NCI-H526 (cell line): ENCODE measurements at places on chromosomes 2 and 18.
A peak's percentile ranks its signal among the peaks of the same experiment; 100 is the strongest.

- DNase-seq, result no peak
These were observed 37.2 kb upstream of the DNMT3A start for GRCh38 chr2:25378731-25379490.

GRCh38 chr2:83594241-83595120, 864.6 kb downstream of the SUCLG1 start:
- no peak for DNase-seq

GRCh38 chr18:63894106-63894772, 6.7 kb downstream of the SERPINB2 start:
- DNase-seq, result no peak

- DNase-seq, result no peak
These were observed 121.0 kb upstream of the TWIST2 start for GRCh38 chr2:238726670-238727584.

- DNase-seq, result no peak
These were observed 67.3 kb downstream of the CCBE1 start for GRCh38 chr18:59629894-59630293.

DNA sequence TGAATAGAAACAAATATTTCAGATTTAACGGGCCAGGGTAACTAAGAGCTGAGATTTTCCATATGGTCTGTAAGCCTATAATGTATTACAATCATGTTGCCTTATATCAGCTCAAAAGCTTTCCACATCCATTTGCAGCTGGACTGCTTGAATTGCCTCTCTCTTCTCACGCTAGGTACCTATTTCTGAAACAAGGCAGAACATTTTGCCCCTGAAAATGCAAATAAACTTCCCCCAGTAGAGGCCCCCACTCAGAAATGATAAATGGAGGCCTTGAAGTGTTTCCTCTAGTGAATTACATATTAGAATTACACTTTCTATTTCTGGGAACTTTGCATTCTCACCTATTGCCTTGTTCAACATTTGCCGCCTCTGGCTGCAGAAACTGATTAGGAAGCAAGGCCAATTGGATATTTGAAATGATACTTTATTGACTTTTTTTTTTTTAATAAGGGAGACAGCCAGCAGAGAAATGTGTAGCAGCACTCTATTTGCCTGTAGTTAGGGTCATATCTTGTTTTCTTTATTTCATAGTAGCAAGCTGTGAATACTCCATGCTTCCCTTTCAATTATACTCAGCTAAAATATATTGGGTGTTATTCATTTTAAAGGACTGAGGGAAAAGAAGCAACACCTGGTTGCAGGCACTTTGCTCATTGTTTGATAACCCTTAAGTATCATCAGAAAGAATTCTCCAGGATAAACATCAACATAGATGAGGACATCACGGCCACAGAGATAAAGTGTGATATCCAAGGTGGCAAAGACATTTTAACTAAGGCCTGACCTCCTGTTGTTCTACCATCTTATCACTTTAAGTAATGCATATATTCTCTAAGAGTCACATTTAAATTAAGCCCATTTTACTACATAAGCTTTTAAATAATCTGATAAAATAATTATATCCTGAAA, 505.5 kb downstream of the LRRTM4 start:
- no peak for DNase-seq

DNA sequence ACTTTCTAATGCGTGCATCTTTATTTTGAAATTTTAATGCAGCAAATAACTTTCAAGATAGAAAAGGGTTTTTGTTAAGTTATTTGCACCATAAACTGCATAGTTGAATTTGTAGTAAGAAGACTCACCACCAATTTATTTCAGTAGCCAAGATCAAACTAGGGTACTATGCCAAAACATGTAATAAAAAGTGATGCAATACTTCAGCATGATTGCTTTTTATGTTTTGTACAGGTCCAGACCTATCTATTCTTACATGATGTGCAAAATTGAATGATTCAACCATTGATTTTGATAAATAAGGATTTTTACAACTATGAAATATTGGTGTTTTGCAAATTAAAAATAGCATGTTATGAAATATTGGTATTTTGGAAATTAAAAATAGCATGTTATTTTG, 26.7 kb downstream of the AGPS start:
- no peak for DNase-seq

DNA sequence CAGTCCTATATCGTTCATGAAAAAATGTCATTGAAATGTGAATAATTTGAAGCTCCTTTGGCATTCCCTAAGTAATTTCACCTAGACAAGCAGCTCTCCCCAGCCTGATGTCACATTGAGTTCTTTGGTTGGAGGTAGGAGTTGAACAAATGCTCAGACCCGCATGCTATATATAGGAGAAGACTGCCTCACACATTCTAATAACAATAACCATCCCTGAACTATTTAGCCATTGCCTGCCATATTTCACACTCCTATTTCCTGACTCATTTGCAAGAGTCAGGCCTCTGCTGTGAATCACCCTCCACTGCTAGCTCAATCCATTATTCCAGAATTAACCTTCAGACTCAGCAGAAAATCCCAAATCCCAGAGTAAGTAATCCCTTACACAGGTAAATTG, 256.6 kb upstream of the ACVR2A start:
- no peak for DNase-seq

DNA sequence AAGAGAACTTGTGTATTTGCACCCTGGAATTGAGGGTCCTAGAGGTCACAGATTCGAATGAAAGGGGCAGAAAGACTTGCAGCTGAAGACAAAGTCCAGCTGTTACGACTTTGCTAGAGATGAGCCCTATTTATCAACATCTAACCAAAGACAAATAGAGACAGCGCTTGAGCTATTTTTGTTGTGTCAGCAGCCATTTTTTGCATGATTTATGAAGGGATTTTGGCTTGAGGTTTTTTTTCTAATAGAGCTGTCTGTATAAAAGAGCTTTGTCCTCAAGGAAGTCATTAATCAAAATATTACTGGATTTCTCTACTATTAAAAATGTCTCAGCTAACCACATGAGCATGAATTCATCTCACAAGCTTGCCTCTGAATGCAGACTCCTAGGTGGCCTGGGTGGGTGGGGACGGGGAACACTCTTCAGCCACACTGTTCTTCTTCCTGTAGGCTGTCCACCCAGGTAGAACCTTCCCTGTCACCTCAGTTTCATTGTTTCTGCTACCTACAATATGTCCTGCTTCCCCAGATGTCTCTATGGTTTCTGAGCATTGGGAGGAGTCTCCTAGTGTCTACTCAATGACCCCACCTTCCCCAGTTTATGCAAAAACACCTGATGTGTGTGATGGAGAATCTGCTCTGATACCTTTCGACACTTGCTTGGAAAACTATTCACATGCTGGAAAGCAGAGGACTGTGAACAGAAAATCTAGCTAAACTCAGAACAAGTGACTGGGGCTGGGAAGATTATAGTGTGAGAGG, 7.2 kb upstream of the CD226 start:
- DNase-seq, result no peak

DNA sequence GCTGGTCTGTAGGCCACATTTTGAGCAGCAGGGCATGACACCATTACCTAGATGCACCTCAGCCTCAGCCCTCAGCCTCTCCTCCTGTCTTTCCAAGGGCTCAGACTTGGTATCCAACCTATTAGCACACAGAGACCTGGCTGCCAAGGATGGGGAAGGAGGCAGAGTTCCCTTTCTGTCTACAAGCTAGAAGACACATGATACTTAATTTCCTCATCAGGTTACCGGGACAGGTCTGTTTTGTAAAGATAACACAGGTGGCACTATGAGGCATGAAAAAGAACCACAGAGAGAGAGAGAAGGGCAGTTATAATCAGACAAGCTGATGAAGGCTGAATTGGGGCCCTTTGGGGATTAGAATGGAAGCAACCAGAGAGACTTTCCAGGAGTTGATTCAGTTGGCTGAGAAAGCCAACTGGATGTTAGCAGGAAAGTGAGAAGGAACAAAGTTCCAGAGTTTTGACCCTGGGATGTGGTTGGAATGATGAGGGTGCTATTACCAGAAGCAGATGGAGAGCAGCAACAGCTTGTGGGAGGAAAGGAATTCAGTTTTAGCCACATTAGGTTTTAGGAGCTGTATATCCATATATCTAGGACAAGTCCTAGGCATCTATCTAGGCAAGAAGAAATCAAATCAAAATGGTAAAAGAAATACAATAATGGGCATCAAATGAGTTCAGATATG, 46.0 kb upstream of the RMND5A start:
- no peak for DNase-seq

GRCh38 chr2:127506510-127506909, 19.8 kb downstream of the IWS1 start:
- no peak for DNase-seq

- DNase-seq, result peak; percentile 4
These were observed 99.4 kb upstream of the IL1R2 start for GRCh38 chr2:101892377-101892776.

DNA sequence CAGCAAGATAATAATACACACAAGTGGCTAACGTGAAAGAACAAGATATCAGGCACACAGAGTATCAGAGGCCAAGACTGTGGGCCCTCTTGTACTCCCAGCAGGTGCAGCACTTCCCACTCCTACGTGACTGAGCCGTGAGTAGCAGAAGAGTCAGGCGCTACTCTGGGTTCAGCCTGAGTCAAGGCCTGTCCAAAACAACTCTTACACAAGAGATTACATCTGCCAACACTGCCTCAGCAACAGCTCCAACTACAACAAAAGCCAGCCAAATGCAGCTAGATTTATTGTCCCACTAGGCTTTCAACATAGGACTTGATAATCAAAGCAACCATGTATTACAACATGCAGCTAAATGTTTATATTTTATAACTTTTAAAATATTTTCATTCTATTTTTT, 56.2 kb downstream of the ITSN2 start:
- no peak for DNase-seq

GRCh38 chr2:101533561-101534148, 58.7 kb upstream of the RFX8 start:
- DNase-seq, result no peak

DNA sequence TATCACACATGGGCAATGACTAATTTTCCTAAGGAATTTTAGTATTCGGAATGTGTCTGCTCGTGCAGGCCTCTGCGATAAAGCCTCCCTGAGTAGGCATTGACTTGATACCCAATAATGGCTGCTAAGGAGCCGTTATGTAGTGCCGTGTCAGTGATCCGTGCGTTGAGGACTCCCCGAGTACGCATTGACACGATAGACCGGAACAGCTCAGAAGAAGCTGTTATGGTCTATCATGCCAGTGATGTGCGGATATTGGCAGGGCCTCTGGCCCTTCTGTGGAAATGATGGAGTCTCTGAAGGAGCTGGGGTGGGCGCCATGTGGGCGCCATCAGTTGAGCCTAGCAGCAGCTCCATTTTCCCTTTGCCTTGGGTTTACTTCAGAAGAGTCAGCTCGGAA, 29.1 kb downstream of the ZEB2 start:
- DNase-seq, result no peak

DNA sequence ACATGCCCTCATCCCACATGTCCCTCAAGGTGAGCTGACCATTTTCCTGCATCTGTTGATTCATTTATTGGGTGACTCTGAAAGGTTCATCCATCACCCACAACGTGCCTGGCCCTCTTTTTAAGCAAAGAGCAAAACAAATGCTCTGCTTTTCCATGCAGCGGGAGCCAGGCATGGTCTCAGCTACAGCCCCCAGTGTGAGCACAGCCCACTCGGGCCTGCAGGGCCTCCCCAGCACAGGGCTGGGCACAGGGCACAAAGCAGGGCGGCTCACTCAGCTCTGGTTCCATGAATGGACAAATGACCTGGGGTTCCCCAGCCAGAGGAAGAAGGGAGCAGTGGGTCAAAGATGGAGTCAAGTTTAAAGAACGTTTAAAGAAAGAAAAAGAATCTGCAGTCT, 24.1 kb upstream of the OTOS start:
- DNase-seq, result no peak

- DNase-seq, result no peak
These were observed 97.6 kb downstream of the NDUFA10 start for GRCh38 chr2:239927424-239927981.

DNA sequence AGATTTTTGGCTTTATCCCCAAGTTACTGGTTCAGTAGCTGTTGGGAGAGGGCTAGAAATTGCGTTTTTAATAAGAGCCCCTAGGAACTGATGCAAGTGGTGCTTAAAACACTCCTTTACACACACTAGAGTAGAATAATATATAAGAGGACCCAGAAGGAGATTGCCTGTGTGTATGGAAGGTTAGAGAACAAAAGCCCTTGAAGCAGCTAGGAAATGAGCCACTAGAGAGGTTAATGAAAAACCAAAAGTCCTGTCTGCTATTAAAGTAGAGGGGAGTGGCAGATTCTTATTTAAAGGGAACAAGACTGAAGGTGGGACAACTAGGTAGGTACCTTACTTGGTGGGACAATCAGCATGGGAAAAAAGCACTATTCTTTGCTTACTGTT, 14.4 kb upstream of the SLC39A10 start:
- DNase-seq, result no peak

DNA sequence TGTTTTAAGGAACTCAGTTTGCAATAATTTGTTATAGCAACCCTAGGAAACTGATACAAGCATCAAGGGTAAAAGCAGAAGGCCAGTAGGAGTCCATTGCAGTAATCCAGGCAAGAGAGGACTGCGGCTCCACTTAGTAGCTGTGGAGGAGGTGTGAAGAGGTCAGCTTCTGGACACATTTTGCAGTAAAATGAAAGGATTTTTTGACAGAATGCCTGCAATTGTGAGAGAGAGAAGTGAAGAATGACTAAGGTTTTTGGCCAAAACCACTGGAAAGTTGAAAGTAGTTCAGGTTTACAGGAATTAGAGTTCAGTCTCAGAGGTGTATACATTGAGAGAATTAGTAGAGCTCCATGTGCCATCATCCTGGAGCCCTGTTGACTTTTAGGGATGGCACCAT, 129.5 kb downstream of the RHBDD1 start:
- DNase-seq, result no peak

DNA sequence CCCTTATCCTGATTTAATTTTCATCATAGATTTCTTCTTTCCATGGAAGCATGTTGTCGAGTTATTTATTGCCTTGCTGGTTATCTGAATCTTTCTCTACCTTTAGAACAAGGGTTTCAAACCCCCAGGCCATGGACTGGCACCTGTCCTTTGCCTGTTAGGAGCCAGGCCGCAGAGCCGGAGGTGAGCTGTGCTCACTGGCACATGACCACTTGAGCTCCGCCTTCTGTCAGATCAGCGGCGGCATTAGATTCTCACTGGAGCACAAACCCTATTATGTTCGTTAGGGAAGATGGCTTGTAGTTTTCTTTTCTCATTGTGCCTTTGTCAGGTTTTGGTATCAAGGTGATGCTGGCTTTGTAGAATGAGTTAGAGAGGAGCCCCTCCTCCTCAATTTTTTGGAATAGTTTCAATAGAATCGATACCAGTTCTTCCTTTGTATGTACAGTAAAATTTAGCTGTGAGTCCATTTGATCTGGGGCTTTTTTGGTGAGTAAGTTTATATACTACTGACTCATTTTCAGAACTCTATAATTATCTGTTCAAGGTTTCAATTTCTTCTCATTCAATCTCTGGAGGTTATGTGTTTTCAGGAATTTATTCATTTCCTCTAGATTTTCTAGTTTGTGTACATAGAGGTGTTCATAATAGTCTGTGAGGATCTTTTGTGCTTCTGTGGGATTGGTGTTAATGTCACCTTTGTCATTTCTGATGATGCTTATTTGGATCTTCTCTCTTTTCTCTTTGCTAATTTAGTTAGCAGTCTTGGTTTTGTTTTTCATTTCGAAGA, 668.0 kb upstream of the FAM98A start:
- no peak for DNase-seq

GRCh38 chr2:202758604-202759003, 113.0 kb downstream of the ICA1L start:
- no peak for DNase-seq
